ENCODE measurements at places on chromosomes 4 and X.

DNA sequence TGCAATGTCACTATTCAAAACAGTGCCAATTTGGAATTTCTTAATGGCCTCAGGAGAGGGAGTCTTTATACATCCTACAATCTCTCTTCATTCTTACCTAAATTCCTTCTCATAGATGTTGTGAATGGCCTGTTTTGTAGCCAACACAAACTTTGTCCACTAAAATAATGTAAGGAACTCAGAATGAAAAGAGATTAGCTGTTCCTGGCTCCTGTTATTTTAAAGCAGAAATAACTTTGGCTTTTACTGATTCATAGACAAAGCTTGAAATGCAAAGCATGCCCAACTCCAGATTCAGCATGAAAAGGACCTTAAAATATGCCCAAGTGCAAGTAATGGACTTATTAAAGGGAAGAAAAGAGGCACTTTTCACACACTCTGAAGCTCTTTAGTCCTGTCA, 146.0 kb upstream of the GPC4 start:
- no peak for DNase-seq

DNA sequence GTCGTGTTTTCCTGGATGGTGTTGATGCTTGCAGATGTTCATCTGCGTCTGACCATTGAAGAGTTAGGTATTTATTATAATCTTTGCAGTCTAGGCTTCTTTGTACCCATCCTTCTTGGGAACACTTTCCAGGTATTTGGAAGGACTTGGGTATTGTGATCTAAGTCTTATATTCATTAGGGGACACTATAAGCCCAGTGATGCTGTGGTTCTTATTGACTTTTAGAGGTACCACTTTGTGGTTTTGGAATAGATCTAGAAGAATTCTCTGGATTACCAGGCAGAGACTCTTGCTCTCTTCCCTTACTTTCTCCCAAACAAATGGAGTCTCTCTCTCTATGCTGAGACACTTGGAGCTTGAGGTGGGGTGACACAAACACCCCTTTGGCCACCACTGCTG, 41.6 kb downstream of the AFM start:
- DNase-seq = no peak

DNA sequence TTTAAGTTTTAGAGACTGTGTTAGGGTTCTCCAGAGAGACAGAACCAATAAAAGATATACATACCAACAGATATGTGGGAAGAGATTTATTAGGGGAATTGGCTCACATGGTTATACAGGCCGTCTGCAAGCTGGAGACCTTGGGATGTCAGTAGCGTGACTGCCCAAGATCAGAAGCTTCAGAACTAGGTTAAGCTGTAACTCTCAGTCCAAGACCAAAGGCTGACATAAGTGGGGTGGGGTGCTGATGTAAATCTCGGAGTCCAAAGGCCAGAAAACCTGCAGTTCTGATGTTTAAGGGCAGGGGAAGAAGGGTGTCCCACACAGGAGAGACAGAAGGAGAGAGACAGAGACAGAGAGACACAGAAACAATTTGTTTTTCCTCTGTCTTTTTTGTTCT, 10.5 kb downstream of the CLDN34 start:
- no peak for DNase-seq

DNA sequence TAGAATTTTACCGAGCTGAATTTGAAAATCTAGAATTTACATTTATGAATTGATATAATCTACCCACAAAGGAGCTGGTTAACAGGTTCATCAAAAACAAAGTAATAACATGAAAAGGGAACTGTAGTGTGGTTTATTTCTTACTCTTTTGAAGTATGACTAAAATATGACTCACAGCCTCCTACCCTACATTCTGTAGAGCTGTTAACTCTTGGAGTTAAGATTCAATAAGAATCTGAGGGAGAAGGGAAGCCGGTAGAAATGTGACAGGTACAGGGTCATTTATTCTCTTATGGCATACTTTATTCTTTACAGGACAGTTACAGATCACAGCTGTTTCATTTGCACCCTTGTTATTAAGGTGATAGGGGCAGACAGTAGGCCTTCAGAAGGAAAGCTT, 132.2 kb upstream of the FAM47B start:
- DNase-seq = no peak

- no peak for DNase-seq
Observed at GRCh38 chrX:130401415-130402207, at the start of gene RBMX2. RBMX2 (plus strand) TSS chrX:130401987; CDS start chrX:130402033, 46 bp downstream.

DNA sequence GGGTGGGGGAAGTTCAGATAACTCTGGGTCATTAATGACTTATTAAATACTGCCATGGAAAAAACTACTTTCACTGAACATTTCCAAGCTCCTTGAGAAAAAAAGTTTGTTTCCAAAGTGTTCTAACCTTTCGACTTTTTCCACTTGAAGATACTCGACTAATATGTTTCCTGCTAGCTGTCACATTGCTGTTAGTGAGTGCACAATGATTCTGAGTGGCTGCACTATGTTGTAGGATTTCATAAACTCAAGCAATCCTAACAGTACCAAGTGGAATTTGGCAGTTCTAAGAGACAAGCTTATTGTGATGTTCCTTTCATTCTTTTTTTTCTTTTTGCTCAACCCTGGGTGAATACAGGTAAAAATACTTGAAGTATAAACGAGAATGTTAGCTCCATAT, 33.4 kb downstream of the GRXCR1 start:
- DNase-seq = no peak

DNA sequence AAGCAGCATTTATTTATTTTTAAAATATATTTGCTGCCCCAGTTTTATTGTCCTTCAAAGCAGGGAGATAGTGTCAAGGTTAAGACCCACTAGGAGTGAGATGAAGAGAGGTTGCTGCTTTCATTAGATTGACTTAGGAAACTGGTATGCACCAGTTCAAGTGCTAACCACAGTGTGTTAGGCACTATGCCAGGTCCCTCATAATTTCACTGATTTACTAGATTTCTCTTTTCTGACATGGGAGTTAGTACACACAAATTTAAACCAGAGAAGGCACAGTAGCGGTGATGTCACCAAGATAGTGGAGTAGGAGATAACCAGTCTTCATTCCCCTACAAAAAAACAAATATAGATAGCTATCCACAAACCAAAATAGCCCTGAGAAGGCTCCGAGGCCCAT, 14.3 kb downstream of the RRAGB start:
- DNase-seq = no peak

- DNase-seq = no peak
Observed at GRCh38 chrX:149470955-149471354, 34.2 kb downstream of the IDS start.

DNA sequence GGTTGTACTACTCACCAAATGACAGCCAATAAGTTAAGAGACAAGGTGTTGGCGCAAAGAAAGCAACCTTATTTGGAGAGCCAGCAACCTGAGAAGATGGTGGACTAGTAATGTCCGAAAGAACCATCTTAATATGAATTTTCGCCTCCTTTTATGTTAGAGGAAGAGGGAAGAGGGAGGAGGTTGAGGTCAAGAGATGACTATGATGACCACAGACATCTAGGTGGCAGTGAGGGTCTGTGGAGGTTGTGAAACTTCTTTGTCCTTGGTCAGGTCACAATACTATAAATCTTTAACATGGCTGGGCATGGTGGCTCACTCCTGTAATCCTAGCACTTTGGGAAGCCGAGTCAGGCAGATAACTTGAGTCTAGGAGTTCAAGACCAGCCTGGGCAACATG, 15.4 kb downstream of the CDKL5 start:
- DNase-seq = no peak

- DNase-seq = no peak
Observed at GRCh38 chr4:40515398-40516293, 114.0 kb downstream of the RBM47 start.

DNA sequence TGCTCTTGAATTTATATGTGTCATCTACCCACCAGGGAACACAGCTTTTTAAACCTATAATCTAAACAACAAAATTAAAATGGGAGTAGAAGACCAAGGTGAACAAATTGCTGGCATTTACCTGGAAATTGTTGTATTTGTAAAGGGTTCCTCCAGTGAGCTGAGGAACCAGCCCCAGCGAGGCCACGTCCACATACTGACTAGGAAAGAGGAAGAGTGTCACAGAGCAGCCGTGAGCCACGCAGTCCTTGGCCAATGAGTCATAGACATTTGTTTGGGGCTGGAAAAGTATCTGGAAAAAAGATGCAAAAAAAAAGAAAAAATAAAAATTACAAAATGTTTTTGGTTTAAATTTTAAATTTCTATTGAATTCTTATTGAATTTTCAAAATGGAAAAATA, 58.7 kb downstream of the METTL14 start:
- DNase-seq = no peak

DNA sequence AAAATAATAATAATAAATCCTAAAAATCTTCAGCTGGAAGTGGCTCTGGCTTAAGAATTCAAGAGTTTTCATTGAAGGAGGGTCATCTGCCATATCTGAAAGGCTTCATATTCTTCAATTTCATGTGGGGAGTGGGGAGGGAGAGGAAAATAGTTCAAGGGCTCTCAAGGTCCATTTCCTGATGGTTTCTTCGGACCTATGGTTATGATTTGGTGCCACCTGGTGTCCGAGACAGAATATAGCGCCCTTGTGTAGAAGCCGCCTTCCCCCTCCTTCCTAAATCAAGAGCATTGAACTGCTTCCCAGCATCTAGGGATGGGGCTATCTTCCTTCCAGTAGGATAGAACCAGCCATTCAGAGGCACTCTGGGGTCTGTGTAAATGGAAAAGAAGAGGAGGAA, 34.3 kb downstream of the NLGN3 start:
- DNase-seq = no peak

DNA sequence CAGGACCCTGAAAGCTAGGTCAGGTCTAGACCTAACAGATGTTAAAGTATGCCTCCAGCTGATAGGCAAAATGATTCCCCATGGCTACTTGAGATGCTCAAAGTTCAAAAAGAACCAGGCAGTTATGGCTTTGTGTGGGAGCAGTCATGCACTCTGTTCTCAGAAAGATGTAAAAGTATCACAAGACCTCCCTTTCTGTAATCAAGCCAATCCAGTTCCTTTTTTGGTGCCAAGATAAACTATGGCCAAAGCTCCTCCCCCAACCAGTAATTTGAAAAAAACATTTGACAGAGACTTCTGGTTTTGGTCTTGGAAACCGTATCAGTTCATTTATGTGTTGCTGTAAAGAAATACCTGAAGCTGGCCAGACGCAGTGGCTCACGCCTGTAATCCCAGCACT, 340.9 kb downstream of the CHIC1 start:
- DNase-seq = no peak

- no peak for DNase-seq
Observed at GRCh38 chrX:153578200-153578835, 20.6 kb downstream of the CCNQ start.

DNA sequence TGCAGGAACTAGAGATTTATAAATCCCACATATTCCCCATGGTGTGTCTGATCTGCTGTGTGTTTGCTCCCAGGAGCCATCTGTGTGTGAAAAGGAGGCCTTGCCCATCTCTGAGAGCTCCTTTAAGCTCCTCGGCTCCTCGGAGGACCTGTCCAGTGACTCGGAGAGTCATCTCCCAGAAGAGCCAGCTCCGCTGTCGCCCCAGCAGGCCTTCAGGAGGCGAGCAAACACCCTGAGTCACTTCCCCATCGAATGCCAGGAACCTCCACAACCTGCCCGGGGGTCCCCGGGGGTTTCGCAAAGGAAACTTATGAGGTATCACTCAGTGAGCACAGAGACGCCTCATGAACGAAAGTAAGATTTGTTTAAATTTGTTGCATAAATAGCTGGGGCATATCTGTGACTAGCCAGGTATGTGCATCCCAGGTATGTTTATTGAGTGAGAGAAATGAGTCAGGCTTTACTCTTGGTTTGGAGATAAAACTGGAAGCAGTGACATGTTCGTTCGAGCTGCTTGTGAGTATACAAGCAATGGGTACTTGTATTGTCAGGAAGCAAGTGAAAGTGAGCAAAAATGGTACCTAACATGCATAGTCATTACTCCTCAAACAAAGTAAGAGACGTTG, 89.5 kb downstream of the PTTG2 start:
- no peak for DNase-seq

- no peak for DNase-seq
Observed at GRCh38 chr4:94519019-94519418, 67.3 kb downstream of the PDLIM5 start.

DNA sequence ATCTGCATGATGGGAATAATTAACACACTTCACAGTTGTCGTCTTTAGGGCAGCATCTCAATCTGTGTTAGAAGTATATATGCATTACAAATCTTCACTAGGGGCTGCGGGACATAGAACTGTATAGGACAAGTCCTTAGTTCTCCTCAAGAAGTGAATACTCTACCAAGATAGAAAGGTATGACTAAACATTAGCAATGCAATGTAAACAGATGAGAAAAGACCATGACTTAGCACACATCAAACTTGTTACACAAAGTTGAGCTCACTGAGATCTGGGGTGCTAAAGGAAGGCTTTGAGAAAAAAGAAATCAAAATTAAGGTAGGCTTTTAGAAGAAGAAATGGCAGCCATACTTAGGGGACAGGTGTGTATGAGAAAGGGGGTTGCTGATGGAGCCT, 182.1 kb upstream of the MAP3K15 start:
- DNase-seq = no peak

GRCh38 chr4:14621731-14622463, 380.4 kb upstream of the CPEB2 start:
- no peak for DNase-seq

DNA sequence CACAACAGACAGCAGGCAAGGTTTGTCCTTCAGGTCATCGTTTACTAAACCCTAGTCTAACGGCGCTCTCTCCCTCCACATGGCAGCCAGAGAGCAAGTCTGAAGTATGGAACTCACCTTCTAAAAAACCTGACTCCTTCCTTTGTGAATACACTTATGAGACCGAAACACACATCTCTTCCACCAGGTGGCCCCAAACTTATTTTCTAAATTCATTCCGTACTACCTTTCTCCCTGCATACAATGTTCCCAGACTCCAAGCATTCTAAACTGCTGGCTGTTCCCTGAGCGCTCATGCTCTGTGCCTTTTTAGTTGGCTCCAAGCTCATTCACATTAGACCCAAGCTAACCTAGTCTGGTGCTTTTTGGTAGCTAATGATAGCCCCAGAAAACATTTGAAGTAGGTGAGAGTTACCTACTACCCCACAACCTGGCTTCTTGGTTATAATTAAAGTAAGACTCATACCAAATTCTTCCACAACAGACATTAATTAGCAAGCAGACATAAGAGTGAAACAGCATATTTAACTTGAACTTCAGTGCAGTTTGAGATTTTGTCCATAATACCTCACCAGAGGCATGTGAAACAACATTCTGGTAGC, 67.6 kb upstream of the DCLK2 start:
- DNase-seq = no peak

GRCh38 chrX:85544609-85545008, 165.1 kb upstream of the POF1B start:
- no peak for DNase-seq

DNA sequence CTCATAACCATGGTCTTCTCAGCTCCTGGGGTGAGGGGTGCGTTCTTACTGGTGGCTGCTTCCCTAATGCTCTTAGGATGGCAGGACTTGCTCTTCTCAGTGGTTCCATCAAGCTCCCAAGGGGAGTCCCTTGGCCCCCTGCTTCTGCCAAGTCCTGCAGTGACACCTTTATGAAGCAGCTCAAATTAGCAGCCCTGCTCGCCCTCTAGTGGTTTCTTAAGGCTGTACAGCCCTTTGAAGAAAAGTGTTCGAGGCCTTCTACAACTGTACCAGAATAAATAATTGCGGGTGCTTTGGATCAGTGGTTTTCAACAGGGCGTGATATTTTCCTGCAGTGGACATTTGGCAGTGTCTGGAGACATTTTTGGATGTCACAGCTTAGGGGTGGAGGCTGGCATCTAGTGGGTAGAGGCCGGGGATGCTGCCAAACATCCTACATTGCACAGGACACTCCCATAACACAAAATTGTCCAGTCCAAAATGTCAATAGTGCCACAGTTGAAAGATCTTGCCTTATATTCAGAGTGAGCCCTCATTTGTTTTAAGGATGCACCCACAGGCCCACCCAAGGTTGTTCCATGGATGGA, 204.7 kb upstream of the S100G start:
- no peak for DNase-seq
